ENCODE measurements at places on chromosomes 2 and 18.
A peak's percentile ranks its signal among the peaks of the same experiment; 100 is the strongest.

GRCh38 chr2:151551556-151551955, 141.9 kb downstream of the RIF1 start:
- DNase-seq, result no peak

DNA sequence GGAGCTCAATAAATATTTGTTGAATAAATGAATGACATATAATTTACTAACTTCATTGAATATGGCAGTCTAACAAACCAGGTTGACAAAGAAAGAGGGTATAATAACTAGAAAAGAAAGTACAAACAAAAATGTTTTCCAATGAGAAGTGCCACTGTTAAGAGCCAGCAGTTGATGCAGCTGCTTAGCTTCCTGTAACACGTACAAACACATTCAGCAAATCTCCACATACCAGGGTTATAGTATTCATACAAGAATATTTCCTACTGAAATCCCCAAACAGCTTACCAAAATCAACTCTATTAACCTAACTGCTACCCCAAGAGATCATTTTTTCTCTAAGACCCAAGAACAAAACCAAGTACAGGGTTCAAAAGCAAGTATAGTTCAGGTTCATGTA, 77.7 kb downstream of the THADA start:
- DNase-seq, result no peak

DNA sequence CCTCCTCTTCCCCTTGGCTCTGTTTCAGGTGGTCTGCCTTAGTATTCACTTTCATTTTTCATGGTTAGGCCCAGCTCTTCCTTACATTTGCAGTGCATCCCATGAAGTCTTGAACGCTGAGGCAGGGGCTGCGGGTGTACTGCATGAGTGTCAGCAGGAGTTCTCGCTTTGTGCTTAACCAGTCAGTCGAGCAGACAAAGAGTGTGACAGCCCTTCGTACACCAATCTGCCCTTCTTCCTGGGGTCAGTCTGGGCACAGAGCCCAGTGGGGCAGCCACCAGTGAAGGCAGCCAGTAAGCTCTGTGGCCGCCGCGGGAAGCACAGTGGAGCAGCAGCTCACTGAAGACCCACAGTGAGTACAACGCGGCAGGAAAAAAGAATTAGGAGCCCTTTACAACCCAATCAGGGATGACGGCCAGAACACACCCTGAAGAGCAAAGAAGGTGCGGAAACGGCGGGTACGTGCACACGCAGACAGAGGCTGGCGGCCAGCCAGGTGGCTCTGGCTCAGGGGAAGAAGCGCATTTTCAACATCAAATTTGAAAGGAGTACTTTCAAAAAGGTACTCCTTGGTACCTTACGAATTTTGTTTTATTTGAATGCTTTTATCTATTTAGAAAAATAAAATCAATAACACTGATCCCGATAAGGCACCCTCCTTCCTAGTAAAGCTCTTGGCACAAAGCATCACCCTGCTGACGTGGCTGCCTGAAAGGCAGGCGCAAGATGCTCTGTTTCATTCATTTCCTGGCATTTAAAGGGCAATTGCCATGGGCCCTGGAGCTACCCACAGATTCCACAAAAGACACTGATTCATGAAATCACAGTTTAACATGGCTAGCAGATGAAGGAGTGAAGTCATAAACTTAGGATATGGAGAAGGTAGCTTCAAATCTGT, 47.0 kb upstream of the SEMA4C start:
- DNase-seq, result no peak

DNA sequence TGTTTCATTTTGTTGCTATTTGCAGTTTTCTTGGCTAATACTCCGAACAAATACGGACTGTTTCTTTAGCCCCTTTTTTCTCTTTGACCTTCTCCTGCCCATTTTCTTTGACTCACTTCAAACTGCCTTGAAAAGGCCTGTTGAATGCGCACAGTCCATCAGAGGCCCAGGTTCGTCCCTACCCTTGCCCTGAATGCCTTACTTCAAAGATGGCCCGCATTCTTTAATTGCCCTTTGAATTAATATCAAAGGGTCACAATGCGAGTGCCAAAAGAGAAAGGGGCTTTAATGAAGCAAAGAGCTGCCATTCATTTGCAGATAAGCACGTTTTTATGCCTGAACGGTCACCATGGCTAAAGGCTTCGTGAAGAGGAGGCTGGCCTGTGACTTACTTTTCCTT, 29.7 kb downstream of the PAX3 start:
- no peak for DNase-seq

- no peak for DNase-seq
These were observed 6.9 kb upstream of the CNNM4 start for GRCh38 chr2:96753661-96754282.

DNA sequence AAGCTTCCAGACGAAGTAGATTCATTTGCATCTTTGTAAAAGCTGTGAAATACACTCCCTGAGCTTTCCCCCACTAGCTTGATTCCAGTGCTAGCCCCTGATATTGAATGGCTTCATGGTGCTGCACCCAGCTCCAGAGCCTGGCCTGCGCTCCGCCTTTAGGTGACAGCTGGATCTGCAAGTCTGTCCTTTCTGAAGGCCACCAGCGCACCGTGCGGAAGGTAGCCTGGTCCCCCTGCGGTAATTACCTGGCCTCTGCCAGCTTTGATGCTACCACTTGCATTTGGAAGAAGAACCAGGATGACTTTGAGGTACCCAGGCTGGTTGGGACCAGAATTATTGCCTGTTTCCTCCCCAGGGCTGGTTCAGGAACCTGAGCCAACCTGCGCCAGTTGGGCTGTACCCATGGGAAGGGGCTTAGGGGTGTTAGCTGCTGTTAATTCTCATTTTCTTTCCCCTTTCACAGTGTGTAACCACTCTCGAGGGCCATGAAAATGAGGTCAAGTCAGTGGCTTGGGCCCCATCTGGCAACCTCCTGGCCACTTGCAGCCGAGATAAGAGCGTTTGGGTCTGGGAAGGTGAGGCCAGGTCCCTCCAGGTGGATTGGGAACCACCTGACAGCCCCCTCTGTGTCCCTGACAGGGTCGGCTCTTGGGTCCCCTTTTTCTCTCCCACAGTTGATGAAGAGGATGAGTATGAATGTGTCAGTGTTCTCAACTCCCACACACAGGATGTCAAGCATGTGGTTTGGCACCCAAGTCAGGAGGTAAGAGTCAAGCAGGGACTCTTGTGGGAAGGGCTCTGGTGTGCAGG, 1.3 kb downstream of the CIAO1 start:
- DNase-seq, result peak; percentile 17

DNA sequence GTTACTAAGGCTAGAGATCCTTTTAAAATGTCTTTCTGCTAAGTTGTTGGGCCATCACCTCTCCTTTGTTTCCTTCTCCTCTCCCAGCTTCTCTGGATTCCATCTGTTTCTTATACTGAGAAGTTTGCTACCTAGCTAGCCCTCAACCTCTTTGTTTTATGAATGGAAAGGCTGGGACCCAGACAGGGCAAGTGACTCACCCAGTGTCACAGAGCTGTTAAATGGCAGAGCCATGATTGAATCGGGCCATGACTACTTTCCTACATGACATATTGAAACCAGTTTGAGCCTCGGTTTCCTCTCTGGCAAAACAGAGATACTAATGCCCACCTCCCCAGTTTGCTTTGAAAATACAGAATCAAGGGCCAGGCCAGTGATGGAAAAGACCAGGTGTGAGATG, 24.1 kb downstream of the REEP1 start:
- DNase-seq, result no peak

GRCh38 chr2:237920673-237921072, 46.1 kb upstream of the UBE2F start:
- no peak for DNase-seq

DNA sequence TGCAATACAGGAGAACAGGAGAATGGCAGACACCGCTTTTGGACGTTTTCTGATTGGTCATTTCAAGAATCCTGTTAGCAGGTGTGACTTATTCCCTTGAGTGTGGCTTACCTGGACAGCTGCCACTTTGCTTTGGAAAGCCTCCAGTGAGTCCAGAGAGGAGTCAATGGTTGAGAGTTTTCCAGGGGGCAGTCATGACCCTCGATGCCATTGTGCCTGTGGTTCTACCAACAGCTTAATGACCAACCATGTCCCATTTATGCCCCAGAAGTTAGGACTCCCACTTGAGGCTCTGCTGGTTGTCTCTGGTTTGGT, 12.4 kb downstream of the IGFBP2 start:
- DNase-seq, result no peak

- DNase-seq, result no peak
These were observed 177.9 kb upstream of the SLC14A2 start for GRCh38 chr18:45437366-45437765.

DNA sequence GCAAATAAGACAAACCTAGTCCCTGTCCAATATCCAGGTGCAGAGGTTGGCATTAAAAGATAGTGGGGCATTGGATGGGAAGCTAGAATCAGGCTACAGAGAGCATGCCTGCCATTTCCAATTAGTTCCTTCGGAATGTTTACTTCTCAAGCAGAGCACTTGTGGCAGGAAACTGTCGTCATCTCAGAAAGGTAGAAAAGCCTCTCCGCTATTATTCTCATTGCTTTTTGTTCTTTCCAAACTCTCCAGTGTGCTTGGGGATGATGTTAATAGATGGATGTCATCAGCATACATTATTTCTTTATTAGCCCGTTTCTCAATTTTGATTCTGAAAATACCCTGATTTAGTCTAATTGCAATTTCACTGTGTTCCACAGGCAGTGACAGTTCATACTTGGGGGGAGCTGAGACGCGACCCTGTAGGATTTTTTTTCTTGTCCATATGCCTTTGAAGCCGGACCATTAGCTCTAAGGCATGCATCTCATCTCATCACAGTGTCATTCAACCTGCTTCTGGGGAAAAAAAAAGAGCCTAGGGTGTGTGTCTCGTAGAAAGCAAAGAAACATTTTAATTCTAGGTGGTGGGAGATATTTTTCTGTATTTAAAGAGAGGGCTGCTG, 7.7 kb downstream of the ASB18 start:
- no peak for DNase-seq

DNA sequence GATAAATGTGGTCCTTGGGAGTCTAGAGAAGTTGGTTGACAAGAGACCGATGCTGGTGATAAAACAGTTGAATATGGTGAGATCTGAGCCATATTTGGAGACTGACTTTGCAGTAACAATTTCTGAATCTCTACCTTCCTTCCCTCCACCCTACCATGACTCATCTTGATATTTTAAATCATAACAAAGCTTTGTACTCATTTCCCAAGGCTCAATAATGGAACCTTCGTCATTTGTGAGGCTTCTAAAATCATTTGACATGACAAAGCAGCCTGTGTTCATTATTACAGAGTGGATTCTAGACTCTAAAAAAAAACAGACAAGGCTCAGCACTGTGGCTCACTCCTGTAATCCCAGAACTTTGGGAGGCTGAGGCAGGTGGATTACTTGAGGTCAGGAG, 38.5 kb upstream of the PDCL3 start:
- no peak for DNase-seq

DNA sequence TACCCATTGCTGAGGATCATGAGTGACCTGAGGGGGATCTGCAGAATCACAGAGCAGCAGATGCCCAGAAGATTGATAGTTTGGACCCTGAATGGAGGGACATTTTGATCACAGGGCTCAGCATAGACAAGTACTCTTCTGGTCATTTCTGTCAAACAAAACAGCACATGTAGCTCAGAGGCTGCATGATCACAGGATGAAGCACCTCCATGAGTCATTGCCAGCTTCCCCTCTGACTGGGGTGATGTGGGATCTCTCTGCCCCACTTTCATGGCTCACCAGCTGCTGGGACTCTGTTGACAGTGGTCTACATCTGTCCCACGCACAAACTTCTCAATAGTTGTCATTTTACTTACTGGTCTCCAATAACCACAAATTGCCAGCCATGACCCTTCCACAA, 264.1 kb downstream of the RPIA start:
- DNase-seq, result no peak

GRCh38 chr2:131093006-131093695, at the start of gene FAM168B:
TSS of gene FAM168B (minus strand) at chr2:131093460. CDS start at chr2:131082646, 10,814 bp downstream.
- peak; percentile 85 for DNase-seq

- no peak for DNase-seq
These were observed 250 bp downstream of the ACTR1B start for GRCh38 chr2:97663626-97663961.

DNA sequence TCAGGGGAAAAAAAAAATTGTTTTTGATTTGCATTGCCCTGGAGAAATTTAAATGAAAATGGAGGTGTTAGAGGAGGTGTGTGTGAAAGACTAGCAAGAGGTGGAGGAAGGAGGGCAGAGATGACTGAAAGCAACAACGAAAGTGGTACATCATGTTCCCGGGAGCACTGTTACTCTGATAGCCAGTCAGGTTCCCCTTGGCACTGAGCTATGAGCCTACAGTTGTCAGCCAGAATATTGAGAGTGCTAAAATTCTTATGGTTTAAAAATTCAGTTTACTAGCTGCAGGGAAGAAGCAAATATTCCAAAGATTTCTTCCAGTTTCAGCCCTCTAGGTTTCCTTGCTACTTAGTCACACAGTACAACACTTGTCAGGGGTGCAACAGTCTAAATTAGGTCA, 366.7 kb upstream of the DLGAP1 start:
- DNase-seq, result no peak

DNA sequence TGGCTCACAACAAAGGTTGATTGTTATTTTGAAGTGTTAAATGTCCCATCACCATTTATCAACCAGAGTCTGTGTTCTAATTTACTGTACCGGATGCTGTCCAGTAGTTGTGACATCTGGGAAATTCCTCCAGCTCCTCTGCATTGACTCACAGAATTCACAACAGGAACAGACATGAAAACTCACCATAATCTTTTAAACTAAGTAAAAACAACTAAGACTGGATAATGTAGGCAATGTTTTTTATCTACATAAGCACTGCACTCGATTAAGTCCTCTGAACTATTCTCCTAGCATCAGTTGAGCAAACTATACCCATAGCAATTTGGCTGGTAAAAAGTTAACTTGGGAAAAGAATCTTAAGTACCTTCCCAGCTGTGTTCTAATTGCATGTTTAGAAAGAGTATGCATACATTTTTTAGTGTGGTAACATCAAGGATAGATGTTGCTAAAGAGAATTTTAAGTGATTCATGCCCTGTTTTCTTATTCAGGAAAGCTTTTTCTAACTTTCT, 42.9 kb upstream of the MYO1B start:
- no peak for DNase-seq

DNA sequence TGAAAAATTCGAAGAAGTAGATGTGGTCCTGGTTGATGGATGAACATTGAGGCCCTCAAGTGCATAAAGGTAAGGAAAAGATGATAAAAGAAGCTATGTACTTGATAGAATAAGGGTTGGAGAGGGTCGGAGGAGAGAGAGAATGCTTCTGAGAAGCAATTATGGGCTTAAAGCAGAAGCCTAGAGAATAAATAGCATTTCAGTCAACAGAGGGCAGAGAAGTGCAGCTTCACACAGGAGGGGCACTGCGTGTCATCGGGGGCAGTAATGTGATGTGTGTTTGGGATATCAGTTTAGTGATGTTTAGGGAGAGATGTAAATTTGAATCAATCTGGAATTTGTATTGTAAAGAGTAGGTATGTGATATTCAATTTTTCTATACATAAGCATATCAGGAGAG, 334.5 kb downstream of the PIK3C3 start:
- no peak for DNase-seq

DNA sequence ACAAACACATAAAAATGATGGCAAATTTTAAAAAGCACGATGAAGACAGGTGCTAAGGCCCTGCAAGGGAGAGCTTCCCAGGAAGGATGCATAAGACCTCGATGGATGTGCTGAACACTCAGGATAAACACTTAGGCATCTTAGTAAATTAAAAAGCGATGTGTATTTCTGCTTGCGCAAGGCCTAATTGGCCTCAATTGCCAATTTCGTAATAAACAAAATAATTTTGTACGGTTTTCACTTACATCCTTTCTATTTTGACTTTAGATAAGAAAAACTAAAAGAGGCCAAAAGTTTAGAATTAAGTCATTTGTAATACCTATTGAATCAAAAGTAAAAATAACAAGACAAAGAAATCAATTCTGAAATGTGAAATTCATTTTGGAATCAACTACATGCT, 189.1 kb downstream of the TCF4 start:
- no peak for DNase-seq
